ENCODE measurements at places on chromosomes 7 and 10.

- no peak for DNase-seq
Observed at GRCh38 chr10:100774223-100774622, 28.8 kb downstream of the PAX2 start.

DNA sequence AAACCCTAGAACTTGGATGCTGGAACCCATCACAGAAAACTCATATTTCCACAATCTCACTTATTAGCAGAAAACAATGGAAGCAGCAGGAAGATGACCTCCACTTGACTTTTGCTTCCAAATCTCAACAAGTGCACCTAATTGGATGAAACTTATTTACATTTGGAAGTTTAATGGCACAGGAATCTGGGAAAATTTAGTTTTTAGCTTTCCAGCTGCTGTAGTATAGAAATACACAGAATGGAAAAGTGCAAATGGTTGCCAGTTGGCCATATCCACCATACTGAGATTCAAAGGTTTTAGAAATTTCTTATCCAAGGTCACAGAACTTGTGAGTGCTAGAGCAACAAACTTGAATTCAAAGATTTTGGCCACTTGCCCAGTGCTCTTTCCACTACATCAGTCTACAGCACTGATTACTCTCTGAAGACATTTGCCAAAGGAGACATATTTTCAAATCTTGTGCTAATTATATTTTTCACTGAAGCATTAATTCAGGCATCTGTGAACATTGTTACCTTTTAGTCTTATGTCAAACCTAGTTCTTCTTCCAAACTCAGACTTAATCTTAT lies 9.3 kb upstream of the AHR start:
- no peak for DNase-seq

GRCh38 chr10:93336110-93336509 lies 146.0 kb downstream of the MYOF start:
- DNase-seq = no peak

GRCh38 chr7:140260352-140261104 lies 83.7 kb upstream of the KDM7A start:
- no peak for DNase-seq

- no peak for DNase-seq
Observed at GRCh38 chr7:87216701-87217508, 2.6 kb downstream of the TMEM243 start.

DNA sequence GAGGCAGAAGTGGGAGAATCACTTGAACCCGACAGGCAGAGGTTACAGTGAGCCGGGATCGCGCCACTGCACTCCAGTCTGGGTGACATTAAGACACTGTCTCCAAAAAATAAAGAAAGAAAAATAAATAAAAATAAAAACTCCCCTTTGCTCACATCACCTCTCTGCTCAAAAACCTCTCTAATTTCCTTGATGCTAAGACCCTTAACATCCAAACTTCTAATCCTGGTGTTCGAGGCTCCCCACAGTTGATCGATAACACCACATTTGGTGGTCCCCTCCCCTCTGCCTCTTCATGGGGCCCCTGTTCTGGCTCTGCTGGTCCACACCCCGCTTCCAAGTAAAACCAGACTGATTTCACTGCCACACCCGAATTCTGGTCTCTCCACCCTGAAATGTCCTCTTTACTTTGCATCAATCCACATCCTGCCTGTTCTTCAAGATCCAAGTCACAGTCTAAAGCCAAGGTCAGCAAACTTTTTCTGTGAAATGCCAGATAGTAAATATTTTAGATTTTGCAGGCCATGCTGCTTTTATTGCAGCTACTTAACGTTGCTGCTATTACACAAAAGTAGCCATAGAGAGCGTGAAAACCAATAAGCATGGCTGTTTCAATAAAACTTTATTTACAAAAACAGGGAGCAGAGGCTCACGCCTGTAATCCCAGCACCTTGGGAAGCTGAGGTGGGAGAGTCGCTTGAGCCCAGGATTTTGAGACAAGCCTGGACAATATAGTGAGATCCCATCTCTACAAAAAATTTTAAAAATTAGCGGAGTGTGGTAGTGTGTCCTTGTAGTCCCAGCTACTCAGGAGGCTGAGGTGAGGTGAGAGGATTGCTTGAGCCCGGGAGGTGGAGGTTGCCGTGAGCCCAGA lies 11.8 kb downstream of the MOSPD3 start:
- DNase-seq = no peak

DNA sequence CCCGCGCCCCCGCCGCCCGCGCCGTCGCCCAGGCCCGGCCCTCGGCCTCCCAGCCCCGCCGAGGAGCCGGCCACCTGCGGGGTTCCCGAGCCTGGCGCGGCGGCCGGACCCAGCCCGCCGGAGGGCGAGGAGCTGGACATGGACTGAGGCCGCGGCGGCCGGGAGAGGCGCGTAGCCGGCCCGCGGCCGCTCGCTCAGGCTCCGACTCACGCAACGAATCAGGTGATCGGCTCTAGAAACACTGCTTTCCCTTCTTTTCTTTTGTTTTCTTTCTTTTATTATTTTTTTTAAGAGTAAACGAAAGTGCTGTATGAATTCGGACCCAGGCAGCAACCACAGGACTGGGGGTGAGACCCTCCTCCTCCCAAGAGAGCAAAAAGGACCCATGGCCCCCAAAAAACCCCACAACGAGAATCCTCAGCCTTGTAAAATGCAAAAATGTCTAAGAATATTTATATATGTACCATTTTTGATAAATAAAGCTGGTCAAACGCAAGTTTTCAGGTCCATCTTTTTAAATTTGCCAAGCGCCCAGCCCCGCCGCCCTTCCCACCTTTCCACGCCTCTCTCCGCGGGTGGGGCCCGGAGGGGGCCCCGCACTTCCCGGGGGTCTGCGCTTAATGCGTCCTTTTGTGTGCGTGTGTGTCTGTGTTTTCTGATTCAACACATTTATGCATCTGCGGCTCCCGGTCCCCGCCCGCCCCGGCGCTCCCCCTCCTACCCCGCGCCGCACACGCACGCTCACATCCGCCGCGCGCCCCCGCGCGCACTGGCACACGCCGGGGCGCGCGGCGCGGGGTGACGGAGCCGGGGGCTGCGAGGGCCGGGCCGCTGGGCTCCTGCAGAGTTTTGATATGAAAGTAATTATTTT lies 4.4 kb downstream of the UNCX start:
- DNase-seq = no peak

- no peak for DNase-seq
Observed at GRCh38 chr7:1691601-1692514, 21.8 kb downstream of the ELFN1 start.

- DNase-seq = no peak
Observed at GRCh38 chr7:102925976-102926782, 13.4 kb downstream of the LRRC17 start.

DNA sequence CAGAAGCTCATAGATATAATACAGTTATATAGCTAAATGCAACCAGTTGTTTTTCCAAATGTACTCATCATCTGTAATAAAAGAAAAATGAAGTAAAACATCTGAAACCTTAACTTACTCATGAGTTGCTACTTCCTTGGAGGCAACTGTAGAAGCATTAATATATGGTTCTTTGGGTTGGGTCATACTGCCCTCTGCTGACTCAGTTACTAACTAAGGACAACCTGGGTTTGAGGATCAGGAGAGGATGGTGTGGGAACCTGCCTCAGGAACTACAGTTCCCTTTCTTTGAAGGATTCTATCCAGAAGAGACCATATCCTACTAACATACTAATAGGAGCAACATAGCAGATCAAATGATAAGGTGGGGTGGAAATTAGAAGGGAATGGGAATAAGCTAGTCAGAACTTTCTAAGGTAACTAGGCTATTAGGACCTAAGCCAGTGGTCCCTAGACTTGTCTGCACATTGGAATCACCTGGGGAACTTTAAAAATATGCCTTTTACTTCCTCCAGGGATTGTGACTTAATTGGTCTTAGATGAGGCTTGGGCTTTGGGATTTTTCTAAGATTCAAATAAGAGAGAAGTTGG lies 20.7 kb downstream of the COX15 start:
- no peak for DNase-seq

DNA sequence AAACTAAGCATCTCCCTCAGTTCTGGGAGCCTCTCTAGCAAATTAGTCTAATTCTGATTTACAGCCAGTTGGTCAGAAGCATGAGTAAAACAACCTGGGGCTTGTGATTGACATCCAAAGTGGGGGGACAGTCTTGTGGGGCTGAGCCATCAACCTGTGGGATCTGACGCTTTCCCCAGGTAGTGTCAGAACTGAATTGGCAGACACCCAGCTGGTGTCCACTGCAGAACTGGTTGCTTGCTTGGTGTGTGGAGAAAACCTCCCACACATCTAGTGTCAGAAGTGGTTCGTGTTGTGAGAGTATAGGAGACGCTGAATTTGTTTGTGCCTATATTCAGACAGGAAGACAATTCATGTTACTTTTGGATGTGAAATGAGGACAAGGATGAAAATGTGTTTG lies 92.2 kb upstream of the PDCD4 start:
- DNase-seq = no peak

- no peak for DNase-seq
Observed at GRCh38 chr7:74612015-74612829, 45.3 kb upstream of the GTF2I start.

DNA sequence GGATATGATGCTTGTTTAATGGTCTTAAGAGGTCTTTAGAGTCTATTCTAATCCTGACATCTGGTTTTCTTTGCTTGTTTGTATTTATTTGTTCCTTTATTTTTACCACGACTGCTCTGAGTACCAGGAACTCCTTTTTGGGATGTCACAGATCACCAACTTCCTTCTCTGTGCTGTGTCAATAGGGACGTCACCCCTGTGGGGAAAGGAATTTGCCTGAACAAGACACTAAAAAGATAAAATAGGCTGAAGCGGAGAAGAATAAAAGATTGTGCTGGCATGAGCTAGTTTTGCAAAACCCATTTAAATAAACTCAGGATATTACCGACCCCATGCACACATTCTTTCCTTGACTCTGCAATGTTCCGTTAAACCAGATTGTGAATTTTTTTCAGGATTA lies 27.7 kb downstream of the MGMT start:
- DNase-seq = no peak

- DNase-seq = no peak
Observed at GRCh38 chr10:14563359-14563940, 211.2 kb downstream of the FAM107B start.

GRCh38 chr10:6918305-6918704 lies 338.2 kb upstream of the PRKCQ start:
- DNase-seq = no peak

DNA sequence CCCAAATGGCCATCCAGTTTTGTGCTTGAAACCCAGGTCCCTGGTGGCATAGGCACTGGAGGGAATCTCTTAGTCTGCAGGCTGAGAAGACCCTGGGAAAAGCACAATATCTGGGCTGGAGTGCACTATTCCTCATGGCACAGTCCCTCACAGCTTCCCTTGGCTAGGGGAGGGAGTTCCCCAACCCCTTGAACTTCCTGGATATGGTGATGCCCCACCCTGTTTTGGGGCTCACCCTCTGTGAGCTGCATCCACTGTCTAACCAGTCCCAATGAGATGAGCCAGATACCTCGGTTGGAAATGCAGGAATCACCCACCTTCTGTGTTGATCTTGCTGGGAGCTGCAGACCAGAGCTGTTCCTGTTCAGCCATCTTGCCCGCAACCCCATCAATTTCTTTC lies 19.8 kb upstream of the NAMPT start:
- no peak for DNase-seq

GRCh38 chr10:29591651-29591968 lies 43.2 kb downstream of the SVIL start:
- DNase-seq = no peak

GRCh38 chr7:139697056-139697455 lies 80.7 kb downstream of the HIPK2 start:
- no peak for DNase-seq

DNA sequence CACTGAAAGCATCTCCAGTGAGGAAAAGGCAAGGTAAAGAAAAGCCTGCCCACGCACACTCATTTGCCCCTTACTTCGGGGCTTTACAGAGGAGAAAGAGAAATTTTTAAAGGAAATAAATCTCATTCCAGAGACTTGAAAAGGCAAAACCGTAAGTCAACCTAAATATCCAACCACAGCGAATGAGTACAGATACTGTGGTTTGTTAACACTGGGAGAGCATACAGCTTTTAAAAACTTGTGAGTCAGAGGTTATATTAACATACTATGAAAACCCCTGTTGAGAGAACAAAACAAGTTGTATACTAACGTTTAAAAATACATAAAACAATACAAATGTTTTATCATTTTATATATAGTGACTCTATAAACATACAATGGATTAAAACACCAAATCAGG lies 28.6 kb upstream of the ST7 start:
- DNase-seq = no peak

DNA sequence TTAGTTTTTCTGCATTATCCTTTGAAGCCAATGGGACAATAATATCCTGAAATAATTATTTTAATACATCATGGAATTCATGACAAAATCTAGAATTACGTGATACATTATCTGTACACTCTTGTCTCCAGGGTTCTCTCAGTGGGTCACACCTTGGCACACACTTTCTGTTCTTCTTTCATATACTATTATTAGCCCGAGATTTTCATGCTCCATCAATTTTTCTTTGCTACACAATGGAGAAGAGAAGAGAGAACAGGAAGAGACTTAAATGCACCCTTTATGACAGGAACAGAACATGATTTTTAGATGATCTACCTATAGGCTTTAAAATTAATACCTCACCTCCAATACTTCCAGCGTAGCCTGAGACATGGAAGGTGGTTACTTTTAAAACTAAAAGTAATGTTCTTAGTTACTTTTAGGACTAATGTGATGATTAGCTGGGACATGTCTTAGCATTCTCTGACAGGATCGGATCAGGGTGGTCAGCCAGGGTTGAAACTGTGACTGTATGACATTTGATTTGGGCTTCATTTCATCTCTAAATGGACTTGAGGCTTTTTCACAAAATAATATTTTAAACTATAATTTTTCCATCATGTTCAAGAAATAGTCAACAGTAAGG lies 148.2 kb upstream of the WNT16 start:
- DNase-seq = no peak

GRCh38 chr7:30390736-30391636 lies 87.6 kb downstream of the NOD1 start:
- no peak for DNase-seq

GRCh38 chr7:114084002-114084471 lies 165.2 kb upstream of the PPP1R3A start:
- DNase-seq = no peak

GRCh38 chr10:59434463-59435321 lies 72.3 kb upstream of the FAM13C start:
- peak; percentile 41 for DNase-seq

Measured in HS-27A (cell line).